ENCODE measurements at places on chromosomes 1 and 21.
A peak's percentile ranks its signal among the peaks of the same experiment; 100 is the strongest.

- no peak for DNase-seq
Measured at GRCh38 chr21:34337741-34338140, 26.1 kb upstream of the KCNE2 start.

DNA sequence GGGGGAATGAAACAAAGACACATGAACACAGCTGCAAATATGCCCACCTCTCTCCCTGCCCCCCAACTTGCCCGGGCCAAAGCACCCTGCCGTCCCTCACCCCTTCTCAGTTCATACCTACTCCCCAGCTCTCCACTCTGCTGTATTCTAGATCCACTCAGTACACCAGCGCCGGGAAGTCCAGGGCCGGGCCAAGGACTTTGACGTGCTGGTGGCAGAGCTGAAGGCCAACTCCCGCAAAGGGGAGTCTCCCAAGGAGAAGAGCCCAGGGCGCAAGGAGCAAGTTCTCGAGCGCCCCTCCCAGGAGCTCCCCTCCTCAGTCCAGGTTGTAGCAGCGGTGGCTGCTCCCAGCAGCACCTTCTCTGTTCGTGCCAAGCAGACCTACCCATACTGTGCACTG lies 5.0 kb downstream of the ATXN7L2 start:
- no peak for DNase-seq

DNA sequence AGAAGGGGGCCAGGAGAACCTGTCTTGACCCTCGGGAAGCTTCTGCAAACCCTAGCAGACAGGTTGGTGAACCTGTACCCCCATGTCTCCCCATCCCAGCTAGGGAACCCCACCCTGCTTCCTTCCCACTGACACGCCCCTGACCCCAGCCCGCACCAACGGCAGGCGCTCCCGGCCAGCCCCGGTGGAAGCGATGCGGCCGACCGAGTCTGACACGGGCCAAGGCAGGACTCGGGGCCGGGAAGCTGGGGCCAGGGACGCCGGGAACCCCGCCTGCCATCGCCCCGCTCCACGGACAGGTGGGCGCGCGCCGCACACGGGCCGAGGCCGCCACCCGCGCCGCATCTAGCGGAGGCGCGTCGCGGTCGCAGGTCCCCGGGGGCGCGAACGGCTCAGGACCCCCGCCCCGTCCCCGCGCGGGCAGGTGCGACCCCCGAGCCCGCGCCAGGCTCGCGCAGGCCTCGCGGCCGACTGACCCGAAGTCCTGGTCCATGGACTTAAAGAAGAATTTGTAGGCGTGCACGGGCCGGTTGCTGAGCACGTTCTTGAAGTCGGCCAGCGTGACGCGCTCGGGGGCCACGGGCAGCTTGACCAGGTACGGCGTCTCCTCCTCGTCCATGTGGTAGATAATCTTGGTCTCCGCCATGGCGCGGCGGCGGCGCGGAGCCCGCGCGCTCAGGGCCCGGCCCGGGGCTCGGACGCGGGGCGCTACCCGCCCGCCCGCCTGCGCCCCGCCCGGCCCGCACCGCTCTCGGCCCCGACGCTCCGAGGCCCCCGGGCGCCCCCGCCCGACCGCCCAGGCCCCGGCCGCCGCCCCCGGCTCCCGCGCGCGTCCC lies 580 bp downstream of the DVL1 start:
- no peak for DNase-seq

GRCh38 chr1:90973897-90974798 lies 47.7 kb downstream of the ZNF644 start:
- DNase-seq = no peak

- DNase-seq = no peak
Measured at GRCh38 chr1:21337928-21338572, 47.8 kb upstream of the ECE1 start.

DNA sequence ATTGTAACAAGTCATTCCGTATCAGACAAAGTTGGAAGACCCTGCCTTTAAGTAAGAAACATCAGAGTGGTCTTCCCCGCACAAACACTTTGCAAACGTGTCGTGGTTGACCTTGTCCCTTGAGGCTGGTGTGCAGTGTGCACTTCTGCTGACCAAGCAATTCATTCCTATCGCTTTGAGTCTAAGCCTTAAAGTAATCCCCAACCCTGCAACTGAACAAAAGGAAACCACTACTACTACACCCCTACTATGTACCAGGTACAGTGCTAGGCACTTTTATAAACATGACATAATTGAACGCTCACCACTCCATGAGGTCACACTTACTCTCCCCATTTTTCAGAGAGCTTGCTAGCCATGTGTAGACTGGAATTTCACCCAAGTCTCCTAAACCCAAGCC lies 10.6 kb downstream of the ITPKB start:
- DNase-seq = no peak

DNA sequence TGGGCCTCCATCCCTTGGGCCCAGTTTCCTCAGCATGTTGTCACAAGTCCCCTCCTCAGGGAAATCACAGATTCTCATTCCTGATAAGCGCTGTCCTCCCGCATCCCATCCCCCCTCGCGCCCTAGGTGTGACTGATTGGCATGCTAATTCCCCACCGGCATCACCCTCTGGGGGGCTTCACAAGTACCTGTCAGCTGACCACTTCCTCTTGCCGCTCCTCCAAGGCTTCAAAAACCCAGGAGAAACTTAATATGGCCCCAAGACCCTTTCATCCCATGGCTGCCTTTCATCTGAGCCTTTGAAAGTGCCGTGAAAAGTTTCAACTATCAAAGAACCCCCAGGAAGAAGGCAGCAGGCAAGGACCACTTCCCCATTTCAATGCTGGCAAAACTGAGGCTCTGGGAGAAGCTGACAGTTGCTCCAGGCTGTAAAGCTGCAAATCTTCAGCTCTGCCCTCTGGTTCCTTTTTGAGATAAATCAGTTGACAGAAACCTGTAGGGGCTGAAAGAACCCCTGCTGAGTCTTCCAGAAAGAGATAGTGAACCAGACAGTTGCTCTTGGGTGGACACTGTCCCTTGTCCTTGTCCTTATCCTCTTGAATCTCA lies 12.8 kb upstream of the MIXL1 start:
- DNase-seq = no peak

DNA sequence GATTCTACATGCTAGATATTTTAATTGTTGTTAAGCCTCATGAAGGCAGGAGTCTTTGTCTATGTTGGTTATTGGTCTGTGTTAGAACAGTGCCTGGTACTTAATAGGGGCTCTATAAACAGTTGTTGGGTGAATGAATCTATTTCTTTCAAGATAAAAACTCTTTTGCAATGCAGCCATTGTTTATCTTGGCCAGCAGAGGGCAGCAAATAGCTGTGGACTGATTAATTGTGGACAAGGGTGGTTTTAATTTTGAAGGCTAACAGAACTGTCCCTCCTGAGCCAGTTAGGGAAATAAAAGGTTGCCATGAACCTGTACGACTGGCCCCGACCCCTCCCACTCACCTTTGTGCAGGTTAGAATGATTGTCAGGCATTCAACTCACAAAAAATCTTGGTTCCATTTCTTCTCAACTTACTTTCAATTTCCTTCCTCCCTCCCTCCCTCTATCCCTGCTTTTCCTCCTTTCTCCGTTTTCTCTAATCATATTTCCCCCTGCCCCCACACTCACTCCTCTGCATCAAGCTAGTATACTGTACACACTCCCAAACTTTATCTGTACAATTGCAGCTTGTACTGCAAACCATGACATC lies 66.3 kb upstream of the DIRAS3 start:
- DNase-seq = peak; percentile 12

DNA sequence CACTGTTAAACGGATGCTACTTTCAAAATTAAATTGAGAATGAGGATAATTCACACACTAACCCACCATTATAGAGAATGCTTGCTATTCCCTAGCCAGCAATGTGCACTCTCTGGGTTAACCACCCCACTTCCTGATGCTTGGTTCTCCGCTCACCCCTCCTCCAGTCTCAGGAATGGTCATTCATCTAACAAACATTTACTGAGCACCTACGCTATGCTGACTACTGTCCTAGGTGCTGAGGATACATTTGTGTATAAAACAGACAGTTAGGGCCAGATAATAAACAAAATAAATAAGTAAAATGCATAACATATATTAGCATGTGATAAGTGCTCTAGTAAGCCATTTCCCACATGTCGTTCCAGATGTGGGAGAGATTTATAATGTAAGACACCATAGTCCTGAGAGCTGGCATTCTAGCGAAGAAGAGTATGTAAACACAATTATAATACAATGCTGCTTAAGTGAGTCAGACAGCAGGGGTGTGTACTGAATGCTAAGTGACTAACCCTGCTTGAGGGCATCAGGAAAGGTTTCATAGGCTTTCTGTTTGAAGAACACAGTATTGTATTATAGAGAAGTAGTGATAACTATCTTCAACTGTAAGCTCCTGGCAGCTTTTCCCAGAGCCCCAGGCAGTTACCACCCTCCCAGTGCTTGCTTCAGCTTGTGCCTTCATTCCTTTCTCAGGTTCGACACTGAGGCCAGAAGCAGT lies 126.7 kb upstream of the CACHD1 start:
- DNase-seq = no peak

DNA sequence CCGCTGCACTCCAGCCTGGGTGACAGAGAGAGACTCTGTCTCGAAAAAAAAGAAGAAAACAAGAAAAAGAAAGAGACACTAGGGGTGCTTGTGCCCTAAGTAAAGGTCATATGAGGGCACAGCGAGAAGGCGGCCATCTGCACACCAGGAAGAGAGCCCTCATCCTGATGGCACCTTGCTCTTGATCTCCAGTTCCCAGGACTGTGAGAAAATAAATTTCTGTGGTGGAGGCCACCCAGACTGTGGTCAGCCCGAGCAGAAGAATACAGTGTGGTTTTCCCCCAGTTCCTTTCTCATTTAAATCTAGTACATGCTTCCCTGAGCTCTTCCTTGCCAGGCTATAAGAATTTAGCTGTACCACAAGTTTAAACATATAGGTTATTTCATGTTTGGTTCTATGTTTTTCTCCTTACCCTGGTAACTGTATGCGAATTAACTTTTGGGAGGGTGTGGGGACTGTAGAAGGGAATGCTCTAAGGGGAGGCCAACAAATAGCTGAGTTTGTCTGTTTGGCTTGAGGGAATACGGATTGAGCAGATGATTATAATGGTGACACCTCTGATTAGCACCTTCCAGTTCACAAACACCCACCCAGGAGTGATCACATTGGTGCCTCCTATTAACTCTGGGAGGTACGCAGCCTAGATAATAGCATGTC lies 119.6 kb upstream of the ERRFI1 start:
- DNase-seq = no peak

GRCh38 chr1:243930822-243931671 lies 81.0 kb upstream of the AKT3 start:
- DNase-seq = no peak

GRCh38 chr1:86523670-86524354 lies 23.1 kb upstream of the CLCA4 start:
- DNase-seq = no peak

GRCh38 chr21:42101246-42101645 lies 30.1 kb downstream of the UMODL1 start:
- DNase-seq = no peak

GRCh38 chr1:55611123-55611522 lies 396.0 kb upstream of the USP24 start:
- DNase-seq = no peak

DNA sequence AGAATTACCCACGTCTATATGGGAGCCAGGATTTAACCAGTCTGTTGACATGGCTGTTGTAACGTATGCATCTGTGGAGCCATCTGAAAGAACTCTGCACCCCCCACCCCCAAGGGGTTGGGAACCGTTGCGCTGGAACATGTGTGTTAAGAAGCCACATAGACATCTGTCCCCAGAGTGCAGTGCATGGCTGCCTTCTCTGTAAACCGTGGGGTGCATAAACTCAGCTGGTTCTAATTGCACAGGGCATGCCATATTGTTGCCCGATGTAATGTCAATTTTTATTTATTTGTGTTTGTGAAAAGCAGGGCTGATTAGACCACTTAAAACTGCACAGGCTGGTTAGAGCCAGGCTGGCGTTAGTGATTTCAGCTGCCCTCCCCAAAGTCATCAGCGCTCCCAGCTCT lies 70.1 kb upstream of the ROR1 start:
- no peak for DNase-seq

- DNase-seq = no peak
Measured at GRCh38 chr1:32980080-32980479, 15.5 kb upstream of the RNF19B start.

DNA sequence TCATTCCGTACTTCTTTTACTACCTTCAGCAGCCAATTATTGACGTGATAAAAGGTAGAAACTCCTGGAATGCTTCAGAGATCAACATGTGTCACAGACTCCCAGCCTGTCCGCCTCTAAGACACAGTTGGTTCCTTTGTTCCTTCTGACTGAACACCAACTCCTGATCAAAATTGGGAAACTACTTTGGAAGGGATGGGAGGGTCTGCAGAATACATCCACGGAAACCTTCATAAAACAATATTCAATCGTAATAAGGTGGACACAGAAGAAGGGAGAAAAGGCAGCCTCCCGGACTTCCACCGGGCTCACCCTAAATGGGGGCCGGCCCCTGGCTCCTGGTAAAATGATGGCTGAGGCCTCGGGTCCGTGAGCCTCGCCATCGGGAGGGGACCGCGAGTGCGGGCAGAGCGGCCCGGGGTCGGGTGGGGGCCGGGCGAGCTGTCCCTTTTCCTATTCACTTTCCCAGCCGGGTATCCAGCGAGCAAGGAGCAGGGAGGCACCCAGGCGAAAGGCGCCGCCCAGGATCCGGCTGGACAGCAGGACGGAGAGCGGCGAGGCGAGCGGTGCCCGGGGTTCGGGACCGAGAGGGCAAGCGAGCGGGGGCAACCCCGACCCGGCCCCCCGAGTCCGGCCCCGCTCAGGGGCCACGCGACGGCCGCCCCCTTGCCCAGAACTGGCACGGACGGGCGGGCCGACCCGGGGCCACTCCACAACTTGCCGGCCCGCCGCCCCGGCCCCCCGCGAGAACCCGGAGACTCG lies 805 bp downstream of the NRIP1 start:
- no peak for DNase-seq

DNA sequence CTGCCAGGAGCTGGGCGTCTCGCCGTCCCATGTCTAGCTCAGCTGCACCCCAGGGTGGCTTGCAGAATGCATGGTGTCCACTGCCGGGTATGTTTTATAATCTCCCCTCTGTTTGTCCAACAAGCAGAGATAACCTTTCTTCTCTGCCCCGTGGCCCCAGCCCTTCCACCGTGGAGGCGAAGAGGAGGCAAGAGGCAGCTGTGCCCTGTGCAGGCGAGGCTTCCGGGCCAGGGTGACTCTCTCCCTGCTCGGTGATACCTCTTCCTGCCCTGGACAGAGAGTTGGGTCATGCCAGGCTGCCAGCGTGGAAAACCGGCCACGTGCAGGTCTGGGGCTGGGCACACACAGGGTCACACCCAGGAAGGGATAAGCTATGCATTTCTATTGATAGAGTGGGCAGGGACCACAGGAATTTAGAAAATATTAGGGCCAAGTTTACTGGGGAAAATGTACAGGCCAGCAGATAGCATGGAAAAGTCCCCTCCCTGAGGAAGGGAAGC lies at the start of gene TFF2:
TSS of gene TFF2 (minus strand) at position 68 of the 500 bp plus-strand sequence. CDS start at position 31, 37 bp downstream.
- no peak for DNase-seq

GRCh38 chr21:32316361-32317215 lies 17.9 kb downstream of the MRAP start:
- DNase-seq = no peak

DNA sequence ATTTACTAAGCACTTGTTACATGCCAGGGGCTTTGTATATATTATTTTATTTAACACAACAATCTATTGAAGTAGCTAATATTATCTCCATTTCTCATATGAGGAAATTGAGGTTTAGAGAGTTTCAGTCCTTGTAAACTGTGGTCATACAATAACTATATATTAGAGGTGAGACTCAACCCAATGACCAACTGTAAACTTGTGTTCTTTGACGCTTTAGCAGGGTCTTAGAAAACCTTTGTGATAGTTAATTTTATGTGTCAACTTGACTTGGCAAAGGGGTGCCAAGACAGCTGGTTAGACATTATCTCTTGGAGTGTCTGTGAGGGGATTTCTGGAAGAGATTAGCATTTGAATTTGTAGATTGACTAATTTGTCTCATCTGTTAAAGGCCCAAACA lies 252.4 kb upstream of the B3GALT2 start:
- DNase-seq = no peak

- DNase-seq = no peak
Measured at GRCh38 chr1:6517435-6517851, 26.0 kb upstream of the PLEKHG5 start.
